ENCODE measurements at places on chromosomes 4 and X. TPM values are rescaled to one million over a fixed set of nuclear protein-coding genes. Genes with fewer than 3 reads are reported as not detected.

GRCh38 chr4:140070973-140071372 is 83.0 kb downstream of the MAML3 start:
- no peak for DNase-seq

DNA sequence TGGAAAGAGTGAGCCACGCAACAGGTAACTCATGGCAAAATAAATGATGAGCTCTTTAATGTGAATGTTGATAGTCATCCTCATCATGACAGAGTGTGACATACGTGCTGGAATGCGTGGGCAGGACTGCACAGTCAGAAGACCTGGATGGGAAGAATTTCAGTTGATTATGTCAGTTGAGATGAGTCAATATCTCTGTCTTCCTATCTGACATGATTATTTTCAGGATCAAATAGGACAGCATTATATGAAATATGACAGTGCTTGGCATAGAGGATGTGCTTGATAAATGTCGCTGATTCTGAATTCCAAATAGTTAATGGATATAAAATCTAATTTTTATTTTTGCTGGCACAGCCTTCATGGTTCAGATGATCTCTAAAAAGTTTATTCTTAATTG is 95.1 kb downstream of the IL15 start:
- DNase-seq: no peak

DNA sequence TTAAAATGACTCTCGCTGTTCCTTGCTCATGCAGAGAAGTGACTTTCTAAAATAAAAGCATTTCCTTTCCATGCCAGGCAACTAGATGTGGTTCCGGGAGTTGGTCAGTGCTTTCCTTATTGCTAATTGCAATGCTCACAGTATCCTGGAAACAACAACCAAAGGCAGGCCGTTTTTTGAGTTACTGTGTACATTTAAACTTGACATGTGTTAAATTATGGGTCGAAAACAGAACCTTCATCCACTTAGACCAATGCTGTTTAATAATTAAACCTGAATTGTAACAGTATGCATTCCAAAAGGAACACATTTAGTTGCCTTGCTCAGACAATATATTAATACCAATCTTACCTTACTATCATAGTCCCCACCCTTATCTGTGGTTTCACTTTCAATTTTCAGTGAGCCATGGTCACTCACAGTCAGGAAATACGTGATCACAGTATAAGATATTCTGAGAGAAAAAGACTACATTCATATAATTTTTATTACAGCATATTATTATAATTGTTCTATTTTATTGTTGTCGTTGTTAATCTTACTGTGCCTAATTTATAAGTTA is 102.6 kb downstream of the HS6ST2 start:
- no peak for DNase-seq

GRCh38 chr4:38668203-38668971 is 4.4 kb downstream of the KLF3 start:
- DNase-seq: no peak

DNA sequence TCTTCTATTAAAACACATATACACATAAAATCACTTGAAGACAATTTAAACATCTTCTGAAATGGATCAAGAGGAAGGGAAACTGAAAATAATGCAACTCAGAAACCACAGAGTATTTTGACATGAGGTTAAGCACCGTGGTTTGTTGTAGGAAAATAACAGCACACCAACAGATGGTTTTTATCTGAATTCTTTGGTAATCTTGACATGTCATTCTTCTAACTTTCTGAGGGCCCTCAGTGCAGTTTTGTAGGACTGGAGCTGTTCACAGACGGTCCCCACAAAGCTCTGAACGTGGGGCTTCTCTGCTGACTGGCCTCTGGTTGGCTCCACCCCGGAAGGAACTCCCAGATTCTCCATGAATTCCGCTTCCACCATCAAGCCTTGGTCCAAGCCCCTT is 16.0 kb upstream of the TLR8 start:
- DNase-seq: peak; percentile 87

DNA sequence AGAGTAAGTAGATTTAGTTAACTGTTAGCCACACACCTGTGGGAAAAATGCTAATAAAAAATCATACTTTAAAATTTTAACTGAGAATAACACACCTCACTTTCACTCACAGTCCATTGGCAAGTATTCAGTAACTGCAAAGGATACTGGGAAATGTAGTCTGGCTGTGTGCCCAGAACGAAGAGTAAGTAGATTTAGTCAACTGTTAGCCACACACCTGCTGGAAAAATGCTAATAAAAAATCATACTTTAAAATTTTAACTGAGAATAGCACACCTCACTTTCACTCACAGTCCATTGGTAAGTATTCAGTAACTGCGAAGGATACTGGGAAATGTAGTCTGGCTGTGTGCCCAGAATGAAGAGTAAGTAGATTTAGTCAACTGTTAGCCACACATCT is 178.4 kb upstream of the NWD2 start:
- DNase-seq: no peak

DNA sequence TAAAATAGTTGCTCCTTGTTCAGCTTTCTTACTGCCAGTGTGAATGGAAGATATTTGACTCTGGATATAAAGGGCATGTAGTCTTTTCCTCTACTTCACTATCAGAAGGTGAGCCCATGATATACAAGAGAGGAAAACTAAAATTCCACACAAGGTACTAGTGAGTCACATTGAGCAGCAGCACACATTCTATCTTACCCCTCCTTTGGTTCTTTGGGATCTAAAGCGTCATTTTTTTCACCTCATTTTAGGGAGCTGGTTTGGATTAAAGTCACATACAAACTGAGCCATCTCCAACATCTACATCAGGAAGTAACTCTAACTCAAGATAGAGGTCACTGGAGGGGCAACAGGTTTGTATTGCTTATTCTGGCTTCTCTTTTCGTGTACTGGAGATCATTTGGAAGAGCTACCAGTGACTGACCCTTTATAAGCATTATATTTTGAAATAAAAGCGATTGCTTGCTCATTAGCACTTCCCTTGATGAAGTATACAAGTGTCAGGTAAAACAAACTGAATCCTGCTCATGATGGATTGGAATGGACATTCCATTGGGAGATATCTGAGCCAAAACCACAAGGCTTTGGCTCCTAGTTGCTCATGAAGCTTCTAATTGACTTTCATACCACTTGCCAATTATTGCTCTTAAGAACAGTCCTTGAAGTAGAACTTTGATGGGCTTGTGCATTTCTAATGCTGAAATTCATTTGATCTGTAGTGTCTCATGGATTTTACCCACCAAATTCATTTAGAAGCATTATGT is 124.1 kb downstream of the SPCS3 start:
- DNase-seq: no peak

DNA sequence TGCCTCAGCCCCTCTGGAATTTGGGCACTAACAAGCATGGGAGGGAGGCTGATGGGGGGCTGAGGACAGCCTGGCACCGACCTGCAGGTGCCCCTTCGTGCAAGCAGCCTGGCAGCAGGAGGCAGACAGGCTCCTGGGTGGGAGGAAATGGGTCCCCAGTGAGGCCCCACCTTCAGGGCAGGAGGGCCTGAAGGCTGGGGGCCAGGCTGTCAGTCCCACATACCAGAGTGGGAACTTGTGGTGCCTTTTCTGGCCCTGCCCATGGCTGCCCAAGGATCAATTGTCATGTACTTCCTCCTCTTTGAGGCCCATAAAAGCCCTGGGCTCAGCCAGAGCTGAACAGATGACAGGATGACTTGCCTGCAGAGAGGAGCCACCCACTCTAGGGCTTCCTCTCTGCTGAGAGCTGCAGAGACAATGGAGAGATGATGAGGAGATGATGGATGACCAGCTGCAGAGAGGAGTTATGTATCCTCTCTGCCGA is 141.0 kb downstream of the PDHA2 start:
- no peak for DNase-seq

- no peak for DNase-seq
Measured at GRCh38 chr4:168569066-168569930, 72.4 kb downstream of the PALLD start.

- DNase-seq: peak; percentile 13
Measured at GRCh38 chr4:112031712-112032328, 113.4 kb upstream of the FAM241A start.

Gene DCAF4L1
- total RNA-seq: 0.16 TPM

Gene MAGEA11
- total RNA-seq: not detected

Gene GPAT3
- 1.1 TPM for total RNA-seq

Gene NSUN7
- total RNA-seq: 0.21 TPM

Gene FGD1
- 0.08 TPM for total RNA-seq

Gene AASDH
- total RNA-seq: 7.4 TPM

Gene LPAR4
- not detected for total RNA-seq

Gene CYP2U1
- total RNA-seq: 3.2 TPM
